ENCODE measurements at places on chromosomes 4 and X. TPM values are rescaled to one million over a fixed set of nuclear protein-coding genes. Genes with fewer than 3 reads are reported as not detected.

- DNase-seq = no peak
Measured at GRCh38 chr4:87274803-87275202, 47.9 kb downstream of the HSD17B13 start.

GRCh38 chr4:148060264-148061140 lies 328.6 kb downstream of the ARHGAP10 start:
- DNase-seq = no peak

GRCh38 chr4:68407868-68408190 lies 39.4 kb upstream of the TMPRSS11E start:
- DNase-seq = no peak

DNA sequence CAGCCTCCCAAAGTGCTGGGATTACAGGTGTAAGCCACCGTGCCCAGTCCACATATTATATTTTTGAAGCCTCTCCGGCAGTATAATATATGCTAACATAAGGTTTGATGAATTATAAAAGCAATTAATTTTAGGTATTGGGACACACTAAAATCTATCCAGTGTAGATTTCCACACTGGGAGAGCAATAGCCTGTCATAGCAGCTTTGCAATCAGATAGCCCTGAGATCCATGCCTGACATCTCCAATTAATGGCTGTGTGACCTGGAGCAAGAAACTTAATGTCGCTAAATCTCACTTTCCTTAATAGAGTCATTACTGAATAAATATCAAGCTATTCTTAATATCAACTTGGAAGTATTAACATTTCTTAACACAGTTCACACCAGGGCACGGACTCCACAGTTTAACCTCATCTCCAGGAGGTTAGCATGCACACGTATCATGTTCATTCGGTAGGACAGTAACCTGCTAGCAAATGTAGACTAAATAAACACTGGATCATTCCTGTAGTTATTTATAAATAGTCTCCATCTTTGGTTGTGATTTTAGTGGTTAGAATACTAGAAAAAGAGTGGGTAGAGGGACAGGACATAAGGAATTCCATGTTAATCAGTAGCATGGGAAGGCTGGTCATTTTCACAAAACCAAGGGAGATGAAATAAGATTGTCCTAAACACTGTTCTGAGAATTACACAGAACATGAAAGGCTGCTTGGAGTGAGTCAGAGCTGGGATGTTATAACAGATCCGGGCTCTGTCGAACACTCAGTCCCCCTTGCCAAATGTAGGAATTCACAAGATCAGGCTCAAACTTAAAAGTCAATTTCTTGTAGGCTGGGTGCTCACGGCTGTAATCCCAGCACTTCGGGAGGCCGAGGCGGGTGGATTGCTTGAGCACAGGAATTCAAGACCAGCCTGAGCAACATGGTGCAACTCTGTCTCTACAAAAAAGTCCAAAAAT lies 254.7 kb downstream of the PALLD start:
- no peak for DNase-seq

GRCh38 chrX:49162620-49163019 lies at the start of gene MAGIX:
Gene MAGIX, plus strand, starts transcription at chrX:49162758. Its CDS starts 132 bp downstream, at chrX:49162890.
- no peak for DNase-seq

GRCh38 chr4:88817740-88818139 lies 120.1 kb upstream of the NAP1L5 start:
- DNase-seq = no peak

DNA sequence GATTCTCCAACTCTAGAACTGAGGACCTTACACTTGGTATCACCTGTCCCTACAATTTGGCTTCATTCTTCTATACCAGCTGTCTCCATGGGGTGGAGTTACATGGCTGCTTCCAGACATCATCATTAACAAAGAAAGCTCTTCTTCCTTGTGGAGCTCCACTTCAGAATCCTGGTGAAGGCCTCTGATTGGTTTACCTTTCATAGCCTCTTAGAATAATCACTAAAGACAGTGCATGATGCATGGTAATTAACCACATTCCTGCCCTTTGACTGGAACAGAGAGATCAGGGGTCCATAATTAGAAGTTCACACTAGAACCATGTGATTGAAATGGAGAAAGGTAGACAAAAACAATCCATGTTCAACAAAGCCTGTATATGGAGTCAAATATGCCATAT lies 112.6 kb upstream of the ZNF827 start:
- DNase-seq = no peak

GRCh38 chrX:150936556-150936955 lies 38.1 kb upstream of the CD99L2 start:
- DNase-seq = no peak

- no peak for DNase-seq
Measured at GRCh38 chr4:130163701-130164100, 1067.7 kb downstream of the C4orf33 start.

DNA sequence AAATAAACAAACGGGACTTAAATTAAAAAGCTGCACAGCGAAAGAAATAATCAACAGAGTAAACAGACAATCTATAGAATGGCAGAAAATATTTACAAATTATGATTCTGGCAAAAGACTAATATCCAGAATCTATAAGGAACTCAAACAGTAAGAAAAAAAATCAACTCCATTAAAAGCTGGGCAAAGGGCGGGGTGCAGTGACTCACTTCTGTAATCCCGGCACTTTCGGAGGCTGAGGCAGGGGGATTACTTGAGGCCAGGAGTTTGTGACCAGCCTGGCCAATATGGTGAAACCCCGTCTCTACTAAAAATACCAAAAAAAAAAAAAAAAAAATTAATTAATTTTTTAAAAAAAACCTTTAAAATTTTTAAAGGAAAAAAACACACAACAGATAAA lies 109.0 kb downstream of the ATP11C start:
- DNase-seq = no peak

DNA sequence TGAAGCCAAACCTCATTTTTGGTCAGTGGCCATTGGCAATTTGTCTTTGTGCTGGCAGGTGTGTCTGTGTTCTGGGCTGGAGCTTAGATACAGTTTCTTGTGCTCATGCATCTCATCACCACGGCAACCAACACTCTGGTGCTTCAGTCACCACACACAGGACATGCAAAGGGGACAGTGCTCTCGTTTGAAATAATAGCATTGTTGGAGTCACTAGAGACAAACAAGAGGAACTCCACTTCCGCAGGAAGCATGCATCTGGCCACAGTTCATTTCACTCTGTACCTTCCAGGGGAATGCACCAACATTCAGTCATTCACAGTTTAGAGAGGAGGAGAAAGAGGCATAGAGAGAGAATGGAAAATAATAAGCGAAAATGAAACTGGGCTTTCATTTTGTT lies 267.4 kb downstream of the ANK2 start:
- no peak for DNase-seq

DNA sequence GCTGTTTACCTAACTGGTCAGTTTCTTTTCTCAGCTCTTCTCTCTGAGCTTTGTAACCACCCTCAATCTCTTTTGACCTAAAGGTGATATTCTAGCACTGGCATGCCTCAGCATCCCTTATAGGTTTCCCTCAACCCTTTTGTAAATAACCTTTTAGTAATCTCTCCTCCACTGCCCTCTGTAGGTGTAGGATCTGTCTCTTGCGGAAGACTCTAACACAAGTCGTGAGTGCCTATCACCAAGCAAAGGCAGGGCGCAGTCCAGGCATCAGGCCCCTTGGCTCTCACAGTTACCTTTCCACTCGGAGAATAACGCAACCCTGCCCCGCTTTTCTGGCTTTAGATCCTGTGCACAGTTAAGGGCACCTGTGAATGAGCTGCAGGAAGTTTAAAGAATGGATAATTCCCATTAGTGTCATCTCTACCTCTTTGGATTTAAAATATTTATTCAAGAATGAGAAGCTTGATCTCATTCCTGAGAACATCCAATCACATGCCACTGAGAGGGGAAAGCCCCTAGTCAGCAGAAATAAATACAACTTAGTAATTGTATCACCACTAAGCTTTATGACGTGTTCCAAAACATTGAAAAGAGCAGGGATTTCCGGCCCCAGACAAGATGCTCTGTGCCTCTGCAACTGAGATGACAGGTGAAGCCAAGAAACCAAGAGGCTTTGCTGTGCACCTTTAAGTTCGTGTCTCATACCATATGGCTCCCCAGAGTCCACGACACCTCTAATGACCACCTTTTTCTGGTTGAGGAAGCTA lies 58.8 kb downstream of the SPINK2 start:
- DNase-seq = no peak

DNA sequence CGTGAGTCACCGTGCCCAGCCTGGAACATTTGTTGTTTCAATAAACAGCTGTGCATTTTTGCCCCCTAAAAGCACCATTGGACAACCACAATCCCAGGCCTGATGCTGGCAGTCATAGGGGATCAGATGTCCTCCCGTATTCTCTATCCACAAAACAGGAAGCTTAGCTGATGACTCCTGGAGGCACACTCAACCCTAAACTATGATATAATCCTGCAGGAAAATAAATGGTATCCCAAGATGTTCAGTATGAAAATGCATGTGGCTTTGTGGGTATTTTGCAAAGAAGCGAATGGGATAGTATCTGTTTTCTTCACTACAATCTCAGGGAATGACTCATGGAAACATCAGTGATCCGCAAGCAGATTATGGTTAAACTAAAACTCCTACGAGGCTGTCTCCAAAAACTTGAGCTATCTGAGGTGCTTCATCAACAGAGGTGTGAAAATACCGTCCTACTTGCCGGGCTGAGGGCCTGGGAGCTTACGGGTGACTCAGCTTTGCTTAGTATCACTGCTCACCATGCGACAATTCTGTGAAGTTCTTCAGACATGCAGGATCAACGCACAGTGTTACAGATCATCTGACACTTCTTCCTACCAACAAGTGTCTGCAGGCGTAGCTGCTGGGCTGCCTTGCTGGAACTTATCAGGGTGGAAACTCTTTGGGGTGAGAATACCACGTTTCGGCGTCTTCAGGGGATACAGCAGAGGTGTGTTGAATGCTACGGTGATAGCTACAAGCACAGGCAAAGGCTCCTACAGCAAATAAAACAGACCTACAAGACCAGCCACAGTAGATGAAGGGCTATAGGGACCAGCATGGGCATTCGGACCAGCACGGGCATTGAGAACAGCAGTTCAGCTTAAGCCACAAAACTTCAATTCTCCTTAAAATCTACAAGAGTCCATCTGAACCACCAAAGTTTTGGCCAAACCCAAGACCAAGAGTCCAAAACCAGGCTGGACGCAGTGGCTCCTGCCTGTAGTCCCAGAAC lies 148.5 kb downstream of the DHRSX start:
- peak; percentile 42 for DNase-seq

DNA sequence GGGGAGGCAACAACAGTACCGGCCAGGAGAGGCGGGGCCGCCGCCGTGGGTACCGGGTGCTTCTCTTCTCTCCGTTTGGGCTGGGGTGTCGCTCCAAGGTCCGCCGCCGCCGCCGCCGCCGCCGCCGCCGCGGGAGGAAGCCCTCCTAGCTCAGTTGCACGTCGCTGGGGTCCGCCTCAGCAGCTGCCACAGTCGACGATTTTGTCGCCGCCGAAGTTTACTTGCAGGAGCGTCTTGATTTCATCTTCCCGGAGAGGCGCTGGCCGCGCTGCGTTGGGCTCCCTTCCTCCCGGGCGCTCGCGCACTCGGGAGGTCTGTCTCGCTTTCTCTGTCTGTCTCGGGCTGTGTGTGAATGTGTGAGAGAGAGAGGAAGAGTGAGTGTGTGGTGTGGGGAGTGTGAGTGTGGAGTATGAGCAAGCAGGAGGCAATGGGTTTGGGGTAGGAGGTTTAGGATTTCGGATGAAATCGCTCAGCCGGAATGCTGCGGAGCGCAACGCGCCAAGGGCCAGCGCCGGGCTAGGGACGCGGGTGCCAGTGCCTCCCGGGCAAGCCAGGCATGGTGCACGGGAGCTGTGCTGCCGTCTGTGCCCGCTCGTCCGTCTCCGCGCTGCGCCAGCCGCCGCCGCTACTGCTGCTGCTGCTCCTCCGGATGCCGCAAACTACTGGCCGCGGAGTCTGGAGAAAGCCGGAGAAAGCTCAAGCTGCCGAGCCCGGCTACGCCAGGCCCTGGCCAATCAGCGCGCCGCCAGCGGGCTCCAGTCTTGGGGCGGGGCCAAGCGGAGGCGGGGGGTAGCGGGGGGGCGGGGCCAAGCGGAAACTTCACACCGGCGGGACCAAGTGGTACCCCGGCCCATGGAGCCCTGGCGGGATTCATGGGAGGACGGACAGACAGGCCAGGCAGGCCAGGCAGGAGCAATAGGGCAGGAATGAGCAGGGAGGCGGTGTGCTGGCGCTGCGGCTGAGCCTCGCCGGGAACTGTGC lies at the start of gene PCDH19:
Gene PCDH19, minus strand, starts transcription at position 664 of the 981 bp plus-strand sequence. CDS start 1,676 bp downstream, outside the sequence.
- DNase-seq = no peak

GRCh38 chrX:149157976-149158375 lies 347.1 kb downstream of the IDS start:
- DNase-seq = no peak

- DNase-seq = no peak
Measured at GRCh38 chr4:173041482-173041881, 127.1 kb upstream of the GALNT7 start.

DNA sequence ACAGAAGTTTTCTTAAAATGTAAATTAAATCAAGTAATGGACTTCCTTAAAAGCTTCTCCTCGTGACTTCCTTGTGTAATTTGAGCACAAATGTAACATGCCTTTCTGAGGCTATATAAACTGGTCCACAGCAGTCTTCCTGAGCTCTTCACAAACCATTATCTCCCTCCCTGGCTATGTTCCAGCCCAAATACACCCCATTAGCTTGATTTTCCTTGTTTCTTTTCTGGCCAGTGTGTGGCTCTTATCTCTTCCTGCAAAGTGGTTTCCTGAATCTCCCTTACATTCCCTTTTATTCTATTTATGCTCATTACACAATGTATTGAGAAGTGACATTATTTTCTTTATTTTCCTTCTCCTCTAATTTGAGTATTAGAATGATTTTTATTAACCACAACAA lies 1085.3 kb upstream of the PCDH10 start:
- no peak for DNase-seq

- no peak for DNase-seq
Measured at GRCh38 chr4:155799794-155800123, 40.9 kb downstream of the GUCY1B1 start.

GRCh38 chrX:43860646-43861370 lies 21.4 kb downstream of the MAOB start:
- DNase-seq = peak; percentile 7

Gene MAGEB10
- total RNA-seq = not detected

Gene EDNRA
- not detected for total RNA-seq

Gene THAP9
- 3.5 TPM for total RNA-seq

Gene XAGE1B
- not detected for total RNA-seq

Gene GABRG1
- total RNA-seq = not detected

Gene HUWE1
- 536 TPM for total RNA-seq

Gene COL4A6
- total RNA-seq = 15.5 TPM

Gene PDGFC
- total RNA-seq = 33.1 TPM
